H1 (cell line): ENCODE measurements at places on chromosomes 3 and 15. TPM values are rescaled to one million over a fixed set of nuclear protein-coding genes. Genes with fewer than 3 reads are reported as not detected.

GRCh38 chr3:174949523-174949922 is 90.4 kb downstream of the NAALADL2 start:
- H3K36me3 ChIP-seq = no peaks in the 10 kb centered on the region; the same call in 1 of the 2 replicates
- no peaks in the 10 kb centered on the region for H3K4me1 ChIP-seq
- DNase-seq = no peak
- no peak overlapping the region for H3K27ac ChIP-seq
- no peaks in the 10 kb centered on the region for H3K27me3 ChIP-seq
- no peak overlapping the region for H3K4me3 ChIP-seq

DNA sequence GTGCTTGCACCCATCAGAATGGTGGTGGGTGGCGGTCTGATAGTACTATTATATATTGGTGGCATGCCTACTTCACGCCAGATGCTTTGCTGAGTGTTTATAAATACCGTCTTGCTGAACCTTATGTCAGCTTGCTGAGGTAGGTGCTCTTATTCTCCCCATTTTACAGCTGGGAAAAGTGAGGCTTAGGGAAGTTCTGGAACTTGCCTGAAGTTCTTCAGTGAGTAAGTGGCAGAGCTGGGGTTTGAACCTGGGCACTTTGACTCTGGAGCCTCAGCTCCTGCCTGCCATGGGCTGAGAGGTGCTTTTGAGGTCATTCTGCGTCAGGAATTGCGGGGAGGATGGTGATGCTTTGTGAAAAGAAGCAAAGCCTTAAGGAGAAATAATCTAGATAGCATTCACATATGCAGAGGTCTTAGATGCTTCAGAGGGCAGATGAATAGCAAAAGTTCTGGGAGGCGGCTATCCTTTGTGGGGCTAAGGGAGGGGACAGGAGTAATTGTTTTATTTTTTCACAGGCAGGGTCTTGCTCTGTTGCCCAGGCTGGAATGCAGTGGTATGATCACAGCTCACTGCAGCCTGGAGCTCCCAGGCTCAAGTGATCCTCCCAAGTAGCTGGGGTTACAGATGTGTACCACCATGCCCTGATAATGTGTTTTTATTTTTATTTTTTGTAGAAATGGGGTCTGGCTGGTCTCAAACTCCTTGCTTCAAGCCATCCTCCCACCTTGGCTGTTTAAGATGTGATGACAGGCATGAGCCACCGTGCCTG is 18.5 kb downstream of the ITPR1 start:
- H3K27me3 ChIP-seq = no peaks in the 10 kb centered on the region; the same call in 1 of the 2 replicates
- H3K4me1 ChIP-seq = peaks cover 14% of the 10 kb centered on the region; the same call in 1 of the 2 replicates
- H3K27ac ChIP-seq = no peak overlapping the region

DNA sequence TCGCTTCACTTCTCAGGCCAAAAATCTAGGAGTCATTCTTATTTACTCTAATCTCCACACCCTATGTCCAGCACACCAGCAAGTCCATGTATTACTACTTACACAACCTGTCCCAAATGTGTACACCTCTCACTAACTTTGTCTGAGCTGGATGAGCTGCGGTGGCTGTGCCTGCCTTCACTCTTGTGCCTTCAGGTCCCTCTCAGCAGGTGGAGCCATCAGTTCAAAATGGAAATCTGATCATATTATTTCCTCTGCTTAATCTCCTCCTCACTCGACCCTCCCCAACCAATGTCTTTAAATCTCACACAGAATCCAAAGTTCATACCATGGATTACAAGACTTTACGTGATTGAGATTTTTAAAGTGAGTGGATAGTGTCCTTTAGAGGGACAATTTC is 82.8 kb downstream of the SSR3 start:
- H3K27ac ChIP-seq = no peak overlapping the region
- no peaks in the 10 kb centered on the region for H3K36me3 ChIP-seq
- no peak for DNase-seq
- no peak overlapping the region for H3K4me3 ChIP-seq

GRCh38 chr3:111903067-111903511 is 44.0 kb downstream of the PHLDB2 start:
- H3K4me1 ChIP-seq = no peaks in the 10 kb centered on the region
- no peaks in the 10 kb centered on the region for H3K27me3 ChIP-seq
- no peak for DNase-seq
- no peak overlapping the region for H3K27ac ChIP-seq
- H3K4me3 ChIP-seq = no peak overlapping the region

GRCh38 chr3:38984731-38985130 is 67.0 kb downstream of the SCN11A start:
- H3K27ac ChIP-seq = no peak overlapping the region
- H3K4me3 ChIP-seq = no peak overlapping the region
- H3K4me1 ChIP-seq = no peaks in the 10 kb centered on the region
- DNase-seq = no peak
- H3K27me3 ChIP-seq = no peaks in the 10 kb centered on the region

DNA sequence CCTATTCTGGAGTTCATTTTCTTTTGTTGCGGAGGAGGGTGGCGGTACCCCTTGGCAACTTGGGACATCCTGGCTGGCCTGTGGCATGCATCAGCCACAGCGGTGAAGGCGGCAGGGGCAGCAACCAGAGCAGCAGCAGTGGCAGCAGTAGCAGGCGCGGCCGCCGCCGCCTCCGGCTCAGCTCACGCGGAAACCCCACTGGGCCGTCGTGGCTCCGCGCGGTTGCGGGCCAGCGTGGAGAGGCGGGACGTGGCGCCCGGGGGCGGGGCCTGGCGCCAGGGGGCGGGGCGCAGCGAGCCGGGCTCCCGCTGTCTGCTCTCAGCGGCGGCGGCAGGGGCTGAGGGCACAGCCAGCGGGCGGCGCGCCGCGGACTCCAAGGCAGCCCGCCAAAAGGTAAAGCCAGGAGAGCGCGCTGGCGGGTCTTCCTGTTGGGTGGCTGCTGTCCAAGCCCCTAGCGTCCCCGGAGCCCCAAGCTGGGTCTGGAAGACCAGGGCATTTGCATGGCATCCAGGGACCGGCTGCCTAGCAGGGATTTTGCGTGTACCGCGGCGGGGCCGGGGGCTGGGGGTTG is 334.4 kb upstream of the THRB start:
- H3K4me3 ChIP-seq = peak overlapping the region; percentile 66
- no peaks in the 10 kb centered on the region for H3K36me3 ChIP-seq
- H3K27ac ChIP-seq = no peak overlapping the region
- peak; percentile 76 for DNase-seq
- peaks cover 13% of the 10 kb centered on the region for H3K27me3 ChIP-seq

GPR87 gene
- not detected in 2 replicates for total RNA-seq

GOLGA8J gene
- not detected in 2 replicates for total RNA-seq

FOXB1 gene
- 1.5 and 2.1 TPM in 2 replicates for total RNA-seq

OXSM gene
- 1.7 and 2.2 TPM in 2 replicates for total RNA-seq

PROK2 gene
- total RNA-seq = 1.8 and 2.0 TPM in 2 replicates
